ENCODE measurements at places on chromosomes 1 and 21.

- H3K4me1 ChIP-seq = no peaks in the 10 kb centered on the region
- no peaks in the 10 kb centered on the region for H3K27me3 ChIP-seq
- no peak overlapping the region for H3K4me3 ChIP-seq
- DNase-seq = no peak
These were observed 1.2 kb upstream of the ACOT11 start for GRCh38 chr1:54546651-54547401.

GRCh38 chr1:2031546-2032540 is 12.7 kb downstream of the GABRD start:
- no peak for DNase-seq
- H3K36me3 ChIP-seq = no peaks in the 10 kb centered on the region
- no peak overlapping the region for H3K27ac ChIP-seq
- no peaks in the 10 kb centered on the region for H3K4me1 ChIP-seq

GRCh38 chr1:209627732-209628196 is 24.5 kb downstream of the LAMB3 start:
- no peak overlapping the region for H3K27ac ChIP-seq
- no peaks in the 10 kb centered on the region for H3K4me1 ChIP-seq
- no peaks in the 10 kb centered on the region for H3K27me3 ChIP-seq
- H3K4me3 ChIP-seq = no peak overlapping the region
- peak; percentile 75 for DNase-seq

GRCh38 chr21:45506836-45507522 is 35.3 kb downstream of the SLC19A1 start:
- DNase-seq = no peak
- no peaks in the 10 kb centered on the region for H3K4me1 ChIP-seq
- H3K4me3 ChIP-seq = no peak overlapping the region
- no peaks in the 10 kb centered on the region for H3K36me3 ChIP-seq

DNA sequence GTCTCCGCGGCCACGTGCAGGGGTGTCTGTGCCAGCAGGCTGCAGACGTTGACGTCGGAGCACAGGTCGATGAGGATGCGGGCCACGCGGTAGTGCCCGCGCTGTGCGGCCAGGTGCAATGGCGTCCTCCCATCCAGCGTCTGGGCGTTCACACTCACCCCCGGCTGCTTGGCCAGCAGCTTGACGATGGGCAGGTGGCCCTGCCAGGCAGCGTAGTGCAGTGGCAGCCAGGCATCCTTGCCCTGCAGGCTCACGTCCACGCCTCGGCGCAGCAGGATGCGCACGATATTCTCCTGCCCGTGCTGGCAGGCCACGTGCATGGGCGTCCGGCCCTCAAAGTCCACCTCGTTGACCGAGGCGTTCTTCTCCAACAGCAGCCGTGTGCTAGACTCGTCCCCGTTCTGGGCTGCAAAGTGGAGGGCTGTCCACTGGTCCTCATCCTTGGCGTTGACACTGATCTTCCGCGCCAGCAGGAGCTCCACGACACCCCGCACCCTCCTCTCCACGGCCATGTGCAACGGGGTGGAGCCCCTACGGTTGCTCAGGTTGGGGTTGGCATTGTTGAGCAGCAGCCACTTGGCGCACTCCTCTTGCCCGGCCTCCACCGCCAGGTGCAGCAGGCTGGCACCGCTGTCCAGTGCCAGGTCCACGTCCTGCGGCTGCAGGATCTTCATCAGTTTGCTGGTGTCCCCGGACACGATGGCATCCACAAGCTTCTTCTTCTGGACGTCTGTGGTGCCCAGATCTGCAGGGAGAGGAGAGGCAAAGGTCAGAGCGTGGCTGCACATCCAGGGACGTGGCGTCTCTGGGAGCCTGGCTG is 25.4 kb downstream of the RIPK4 start:
- no peak for DNase-seq
- no peak overlapping the region for H3K4me3 ChIP-seq
- no peaks in the 10 kb centered on the region for H3K4me1 ChIP-seq
- no peak overlapping the region for H3K27ac ChIP-seq
- peaks cover 100% of the 10 kb centered on the region for H3K27me3 ChIP-seq

- no peak overlapping the region for H3K4me3 ChIP-seq
- no peaks in the 10 kb centered on the region for H3K4me1 ChIP-seq
- no peaks in the 10 kb centered on the region for H3K27me3 ChIP-seq
- DNase-seq = no peak
- H3K36me3 ChIP-seq = no peaks in the 10 kb centered on the region
These were observed 38.6 kb upstream of the GPR88 start for GRCh38 chr1:100499194-100499811.

DNA sequence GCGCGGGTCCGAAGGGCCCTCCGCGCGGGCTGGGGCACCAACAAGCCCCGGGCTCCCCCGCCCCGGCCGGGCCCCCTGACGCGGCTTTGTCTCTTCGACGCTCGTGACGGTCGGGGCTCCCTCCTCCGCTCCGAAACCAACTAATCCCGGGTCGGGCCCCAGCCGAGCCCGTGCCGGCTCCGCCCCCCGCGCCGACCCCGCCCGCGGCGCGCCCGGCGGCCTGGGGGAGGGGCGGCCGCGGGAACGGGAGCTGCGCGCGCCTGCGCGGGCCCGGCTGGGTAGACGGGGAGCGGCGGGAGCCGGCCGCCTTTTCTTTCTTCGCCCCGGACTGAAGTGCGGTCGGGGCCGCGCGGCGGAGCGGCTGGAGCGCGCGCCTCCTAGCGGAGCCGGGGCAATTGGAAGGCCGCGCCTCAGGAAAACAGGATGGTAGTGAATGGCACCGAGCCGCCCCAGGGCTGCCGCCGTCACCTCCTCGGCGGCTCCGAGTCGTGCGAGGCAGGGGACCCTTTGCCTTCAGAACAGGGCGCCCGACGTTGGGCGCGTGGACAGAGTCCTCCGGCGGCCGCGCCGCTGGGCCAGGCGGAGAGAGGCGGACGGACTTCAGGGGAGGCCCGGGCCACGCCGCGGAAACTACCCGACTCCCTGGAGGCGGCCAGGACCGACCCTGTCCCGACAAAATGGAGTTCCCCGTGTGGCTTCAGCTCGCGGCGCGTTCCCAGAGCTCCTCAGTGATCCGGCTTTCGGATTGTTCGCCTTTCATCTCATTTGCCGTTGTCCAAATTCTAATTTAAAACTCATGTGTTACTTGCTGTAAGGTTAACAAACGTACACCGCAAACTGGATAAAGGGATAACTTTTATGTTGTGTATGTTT is at the start of gene TP53BP2:
TSS of gene TP53BP2 (minus strand) at position 138 of the 873 bp plus-strand sequence. CDS start 267 bp downstream, outside the sequence.
- peak; percentile 91 for DNase-seq
- H3K4me3 ChIP-seq = peak within 1 kb of the TSS; percentile 80
- H3K27ac ChIP-seq = peak within 1 kb of the TSS; percentile 75
- no peaks in the 10 kb centered on the region for H3K36me3 ChIP-seq
- no peaks in the 10 kb centered on the region for H3K27me3 ChIP-seq

DNA sequence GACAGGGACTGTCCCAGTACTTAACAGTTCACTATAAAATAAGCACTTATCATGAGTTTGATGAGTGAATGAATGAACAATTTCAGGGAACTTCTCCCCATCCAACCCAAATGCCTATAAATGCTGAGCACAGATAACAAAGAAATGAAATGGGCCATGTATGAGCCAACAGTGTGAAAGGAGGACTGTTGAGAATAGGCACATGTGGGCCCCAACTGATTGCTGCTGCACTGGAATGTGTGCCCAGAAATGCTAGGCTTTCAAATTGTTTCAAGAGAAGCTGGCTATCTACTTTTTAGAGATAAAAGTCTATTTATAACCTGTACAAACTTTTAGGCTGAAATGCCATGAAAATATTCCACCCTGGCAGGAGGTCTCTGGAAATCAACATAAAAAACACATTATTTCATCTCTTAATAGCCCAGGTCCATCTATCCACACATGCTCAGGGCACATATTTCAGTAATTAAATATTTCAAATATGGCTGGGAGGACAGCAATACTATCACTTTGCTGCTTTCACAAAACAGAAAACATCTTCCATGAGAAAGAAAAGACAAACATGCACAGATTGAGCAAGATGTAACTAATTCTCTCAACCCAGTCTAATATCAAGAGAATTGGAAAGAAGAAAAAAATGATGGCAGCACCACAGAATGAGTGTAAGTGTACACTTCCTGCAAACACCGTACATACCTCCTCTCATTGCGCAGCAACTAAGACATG is 49.8 kb downstream of the COLGALT2 start:
- no peaks in the 10 kb centered on the region for H3K4me1 ChIP-seq
- no peak overlapping the region for H3K4me3 ChIP-seq
- no peaks in the 10 kb centered on the region for H3K36me3 ChIP-seq
- H3K27ac ChIP-seq = no peak overlapping the region

DNA sequence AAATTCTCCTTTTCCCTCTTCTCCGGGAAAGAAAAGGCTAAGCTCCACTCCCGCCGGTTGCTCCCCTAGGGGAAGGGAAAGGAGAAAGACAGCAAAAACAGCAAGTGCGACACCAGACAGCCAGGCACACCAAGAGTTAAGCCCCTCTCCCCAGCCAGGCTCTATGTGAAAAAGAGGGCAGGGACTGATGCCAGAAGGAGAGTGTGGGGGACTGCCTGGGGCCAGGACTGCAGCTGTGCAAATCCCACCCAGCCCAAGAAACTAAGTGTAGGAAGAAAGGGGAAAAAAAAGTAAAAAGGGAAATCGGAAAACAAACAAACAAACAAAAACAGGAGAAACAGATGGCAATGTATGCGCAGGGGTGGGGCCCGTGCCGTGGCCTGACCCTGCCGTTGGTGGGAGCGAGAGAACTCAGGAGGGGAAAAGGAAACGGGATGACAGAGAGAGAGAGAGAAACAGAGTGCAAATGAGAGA is 27.7 kb upstream of the FMO1 start:
- no peak overlapping the region for H3K4me3 ChIP-seq
- no peak for DNase-seq
- H3K27me3 ChIP-seq = no peaks in the 10 kb centered on the region
- H3K27ac ChIP-seq = no peak overlapping the region
- peaks cover 4% of the 10 kb centered on the region for H3K4me1 ChIP-seq

GRCh38 chr1:162230096-162230495 is 146.6 kb downstream of the SPATA46 start:
- DNase-seq = no peak
- no peak overlapping the region for H3K4me3 ChIP-seq
- H3K36me3 ChIP-seq = no peaks in the 10 kb centered on the region
- no peaks in the 10 kb centered on the region for H3K27me3 ChIP-seq
- peak overlapping the region; percentile 51 for H3K27ac ChIP-seq
- peaks cover 26% of the 10 kb centered on the region for H3K4me1 ChIP-seq

DNA sequence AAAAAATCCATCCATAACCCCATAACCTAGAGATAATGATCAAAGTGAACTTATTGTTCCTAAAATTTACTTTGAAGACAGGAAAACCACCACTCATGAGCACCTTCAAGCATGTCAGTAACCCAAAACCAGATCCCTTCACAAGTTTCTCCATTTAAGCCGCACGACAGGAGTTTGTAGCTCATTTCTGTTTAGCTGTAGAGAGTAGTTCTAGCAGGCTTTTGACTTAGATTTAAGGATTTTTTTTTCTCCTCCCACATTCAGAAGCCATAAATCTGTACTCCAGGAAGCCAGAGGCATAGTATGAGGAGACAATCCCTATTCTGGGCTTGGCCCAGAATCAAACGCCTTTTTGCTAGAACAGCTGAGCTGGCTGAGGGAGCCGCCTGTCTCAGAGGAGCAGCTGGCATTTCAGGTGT is 25.6 kb downstream of the TOMM20 start:
- peaks cover 13% of the 10 kb centered on the region for H3K4me1 ChIP-seq
- H3K27ac ChIP-seq = no peak overlapping the region
- no peak for DNase-seq
- no peak overlapping the region for H3K4me3 ChIP-seq
- H3K36me3 ChIP-seq = no peaks in the 10 kb centered on the region

Measured in MM.1S (cell line).